Substantia nigra (tissue), 51 donors: ENCODE measurements at places on chromosomes 12 and 14.

- no peak for DNase-seq
Measured at GRCh38 chr12:66629138-66629870, 49.6 kb downstream of the GRIP1 start.

- no peak for DNase-seq
Measured at GRCh38 chr14:67668559-67668958, 5.9 kb downstream of the VTI1B start.

DNA sequence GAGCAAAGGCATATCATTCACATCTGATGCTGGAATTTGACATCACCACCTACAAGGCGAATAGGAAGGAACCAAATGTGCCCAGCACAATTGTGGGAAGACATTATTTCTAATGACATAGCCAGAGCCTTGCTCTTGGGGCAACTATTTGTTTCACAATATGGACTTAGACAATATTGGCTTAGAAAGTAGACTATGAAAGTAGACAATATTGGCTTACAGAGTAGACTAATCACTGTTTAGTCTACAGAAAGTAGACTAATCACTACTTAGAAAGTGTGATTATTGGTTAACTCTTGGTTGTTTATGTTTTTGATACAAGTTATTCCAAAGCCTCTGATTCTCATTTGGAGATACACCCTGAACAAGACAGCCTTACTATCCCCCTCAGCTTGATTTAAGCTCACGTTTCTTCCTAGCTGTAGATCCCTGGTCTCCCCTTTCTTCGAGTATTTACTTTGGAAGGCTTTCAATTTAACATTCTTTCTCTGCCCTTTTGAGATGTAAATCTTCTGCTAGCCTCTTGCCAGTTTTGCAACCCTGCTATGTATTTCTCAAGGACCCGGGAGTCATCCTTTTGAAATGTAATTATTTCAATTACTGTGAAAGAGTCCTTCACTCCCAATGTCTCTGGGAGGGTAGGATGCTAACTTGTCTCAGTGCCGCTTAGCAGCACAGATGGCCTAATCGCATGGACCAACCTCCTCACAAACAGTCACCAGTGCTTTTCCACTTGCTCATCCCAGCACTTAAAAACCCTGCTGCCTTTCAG lies 843.2 kb downstream of the GALC start:
- DNase-seq, result no peak

DNA sequence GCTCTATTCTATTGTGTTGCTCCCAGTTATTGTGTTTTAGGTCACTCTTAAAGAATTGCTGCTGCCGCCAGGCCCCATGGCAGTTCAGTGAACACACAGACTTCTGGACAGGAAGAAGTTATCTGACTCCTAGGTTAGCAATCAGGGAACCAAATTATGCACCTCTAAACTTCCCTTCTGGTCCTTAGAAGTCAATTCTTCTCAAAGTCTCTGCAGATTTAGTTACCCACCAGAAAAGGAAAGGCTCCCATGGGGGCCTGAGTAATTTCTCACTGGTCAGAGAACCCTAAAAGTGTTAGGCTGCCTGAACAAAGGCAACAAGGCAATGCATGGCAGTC lies 10.0 kb downstream of the EMP1 start:
- DNase-seq, result no peak

GRCh38 chr12:3179731-3180130 lies 102.6 kb downstream of the TSPAN9 start:
- DNase-seq, result no peak

GRCh38 chr12:32126720-32127119 lies 20.1 kb downstream of the BICD1 start:
- no peak for DNase-seq

DNA sequence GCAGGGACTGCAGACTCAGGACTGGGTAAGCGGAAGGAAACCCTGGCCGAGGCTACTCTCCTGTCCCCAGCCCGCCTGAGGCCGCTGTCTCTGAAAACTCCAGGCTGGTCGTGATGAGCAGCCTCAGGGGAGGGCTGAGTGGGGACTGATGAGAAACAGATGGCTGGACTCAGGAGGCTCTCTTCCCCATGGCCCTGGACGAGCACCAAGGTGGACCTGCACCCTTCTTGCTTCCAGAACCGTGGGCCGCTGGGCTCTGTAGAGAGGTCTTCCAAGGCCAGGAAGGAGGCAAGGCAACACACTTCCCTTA lies 1.1 kb downstream of the TEX22 start:
- no peak for DNase-seq

DNA sequence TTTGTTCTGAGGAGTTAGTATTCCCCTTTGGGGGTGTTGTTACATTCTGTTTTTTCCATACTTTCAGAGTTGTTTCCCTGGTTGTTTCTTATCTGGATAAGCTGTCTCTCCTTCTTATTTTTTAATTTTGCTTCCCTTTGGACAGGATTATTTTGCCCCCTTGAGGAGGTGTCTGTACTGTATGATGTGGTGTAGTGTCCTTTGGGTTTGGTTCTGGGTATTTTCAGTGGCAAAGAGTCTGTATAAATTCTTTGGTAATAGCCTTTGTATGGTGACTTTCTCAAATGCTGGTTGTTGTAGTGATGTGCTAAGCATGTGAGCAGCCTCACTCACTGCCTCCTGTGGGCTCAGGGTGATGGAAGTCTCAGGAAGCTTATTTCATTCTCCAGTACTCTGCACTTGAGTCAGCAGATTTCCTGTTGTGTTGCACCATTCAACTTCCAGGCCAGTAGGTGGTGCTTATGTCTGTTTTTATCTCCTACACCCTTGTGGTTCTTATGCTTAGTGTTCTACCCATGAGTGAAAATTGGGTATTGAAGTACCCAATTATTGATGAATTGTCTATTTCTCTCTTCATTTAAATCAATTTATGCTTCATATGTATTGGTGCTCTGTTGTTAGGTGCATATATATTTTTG lies 103.3 kb upstream of the PMCH start:
- DNase-seq, result no peak

DNA sequence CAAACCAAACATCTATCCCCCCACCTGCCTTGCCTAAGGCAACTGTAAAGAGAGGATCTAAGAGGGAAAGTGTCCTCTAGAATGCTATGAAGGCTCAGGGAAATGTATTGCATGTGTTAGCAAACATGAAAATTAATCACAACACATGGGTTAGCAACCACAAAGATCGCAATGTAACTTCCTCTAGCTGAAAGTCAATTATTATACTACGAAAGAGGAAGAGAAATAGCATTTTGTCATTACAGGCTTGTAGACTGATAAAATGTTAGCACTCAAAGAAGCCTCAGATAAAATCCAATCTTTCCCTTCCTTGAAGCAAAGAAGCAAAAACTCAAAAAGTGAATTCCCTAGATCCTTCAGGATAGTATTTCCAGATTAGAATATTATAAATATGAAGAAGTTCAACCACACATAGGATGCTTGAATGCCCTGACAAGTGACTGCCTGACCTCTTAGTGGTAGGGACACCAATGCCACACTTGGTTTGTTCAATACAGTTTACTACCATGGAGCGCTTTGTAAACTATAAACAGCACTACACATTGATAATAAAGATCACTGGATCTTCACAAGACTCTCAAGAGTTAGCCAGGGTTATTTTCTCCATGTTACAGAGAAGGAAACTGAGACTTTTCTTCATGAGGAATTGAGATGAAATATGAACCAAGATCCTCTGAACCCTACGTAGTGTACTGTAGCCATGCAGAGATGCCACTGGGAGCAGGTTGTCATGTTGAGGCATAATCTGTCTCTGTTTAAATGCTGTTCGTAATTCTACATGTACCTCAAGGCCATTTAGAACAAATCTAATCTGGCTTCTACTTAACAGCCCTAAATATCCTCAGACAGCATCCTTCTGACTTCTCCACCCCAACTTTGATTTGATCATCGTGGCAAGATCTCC lies 100.7 kb downstream of the ITPR2 start:
- no peak for DNase-seq

GRCh38 chr12:100359822-100360221 lies 2.9 kb downstream of the SLC17A8 start:
- DNase-seq, result no peak

- no peak for DNase-seq
Measured at GRCh38 chr14:72478471-72478893, 415.4 kb downstream of the DPF3 start.

GRCh38 chr12:54680374-54680773 lies 32.2 kb upstream of the DCD start:
- DNase-seq, result no peak

DNA sequence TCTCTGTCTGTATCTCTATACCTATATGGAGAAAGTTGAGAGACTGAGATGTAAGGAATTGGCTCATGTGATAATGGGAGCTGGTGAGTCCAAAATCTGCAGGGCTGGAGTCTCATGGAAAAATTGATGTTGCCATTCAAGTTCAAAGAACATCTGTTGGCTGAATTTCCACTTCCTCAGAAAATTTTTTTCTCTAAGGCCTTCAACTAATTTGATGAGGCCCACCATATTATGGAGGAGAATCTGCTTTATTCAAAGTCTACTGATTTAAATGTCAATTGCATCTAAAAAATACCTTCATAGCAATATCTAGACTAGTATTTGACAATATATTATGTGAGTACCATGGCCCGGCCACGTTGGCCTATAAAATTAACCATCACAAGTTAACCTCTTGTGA lies 261.4 kb downstream of the VRK1 start:
- DNase-seq, result no peak

DNA sequence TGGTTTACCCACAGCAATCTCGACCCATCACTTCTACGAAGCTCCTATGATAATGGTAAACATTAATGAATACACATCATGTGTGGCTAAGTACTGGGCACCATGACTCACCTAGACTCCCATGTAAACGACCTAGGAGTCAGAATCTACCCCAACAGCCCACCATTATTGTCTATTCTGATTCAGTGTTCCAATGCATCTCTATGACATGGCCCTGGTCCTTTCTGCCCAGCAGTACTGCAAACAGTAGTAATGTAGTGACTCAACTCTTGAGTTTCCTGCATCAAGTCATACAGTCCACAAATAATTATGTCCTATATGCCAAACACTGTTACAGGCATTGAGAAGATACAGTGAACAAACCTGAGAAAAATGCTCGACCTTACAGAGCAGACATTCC lies 14.6 kb downstream of the GTF2A1 start:
- DNase-seq, result no peak

DNA sequence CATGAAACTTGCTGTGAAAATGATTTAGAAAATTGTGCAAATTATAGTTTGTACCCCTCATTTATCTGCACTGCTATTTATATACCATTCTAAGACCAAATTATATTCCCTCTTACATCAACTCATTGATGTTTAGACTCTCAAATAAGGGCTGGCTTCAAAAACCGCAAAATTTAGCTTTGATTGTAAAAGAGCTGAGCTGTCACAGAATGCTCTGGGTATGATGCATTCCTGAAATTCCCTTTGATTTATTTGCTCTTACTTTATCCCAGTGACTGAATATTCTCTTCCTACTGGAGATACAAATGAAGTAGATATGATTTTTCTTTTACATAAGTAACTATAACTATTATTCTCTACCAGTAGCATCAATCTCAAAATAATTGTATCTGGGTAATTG lies 78.0 kb upstream of the TMTC2 start:
- no peak for DNase-seq

- no peak for DNase-seq
Measured at GRCh38 chr12:41089438-41089837, 98.7 kb upstream of the PDZRN4 start.

DNA sequence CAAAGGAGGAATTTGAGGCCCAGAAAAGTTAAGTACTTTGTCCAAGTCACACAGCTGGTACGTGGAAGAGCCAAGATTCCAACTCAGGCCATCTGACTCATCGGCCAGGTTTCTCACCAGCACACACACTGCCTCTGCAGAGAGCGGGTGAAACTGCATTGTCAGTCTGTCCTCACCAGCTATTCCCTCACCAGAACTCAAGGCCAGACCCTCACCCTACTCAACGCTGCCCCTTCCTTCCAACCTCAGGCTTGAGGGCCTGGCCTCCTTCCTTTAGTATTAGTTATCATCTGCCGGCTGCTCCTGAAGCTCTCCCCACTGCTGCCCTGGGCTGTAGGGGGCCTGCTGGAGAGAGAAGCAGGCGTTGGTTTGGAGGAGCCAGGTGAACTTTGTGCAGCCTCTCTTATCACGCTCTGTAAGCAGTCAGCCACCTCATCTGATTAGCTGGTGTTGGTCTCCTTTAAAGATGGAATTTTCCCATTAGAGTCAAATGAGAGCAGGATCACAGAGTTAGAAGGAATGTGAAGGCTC lies 16.6 kb upstream of the PLEK2 start:
- DNase-seq, result no peak

GRCh38 chr12:76055393-76055792 lies 23.8 kb upstream of the PHLDA1 start:
- no peak for DNase-seq

- DNase-seq, result no peak
Measured at GRCh38 chr12:110012137-110012536, 12.9 kb downstream of the ANKRD13A start.

DNA sequence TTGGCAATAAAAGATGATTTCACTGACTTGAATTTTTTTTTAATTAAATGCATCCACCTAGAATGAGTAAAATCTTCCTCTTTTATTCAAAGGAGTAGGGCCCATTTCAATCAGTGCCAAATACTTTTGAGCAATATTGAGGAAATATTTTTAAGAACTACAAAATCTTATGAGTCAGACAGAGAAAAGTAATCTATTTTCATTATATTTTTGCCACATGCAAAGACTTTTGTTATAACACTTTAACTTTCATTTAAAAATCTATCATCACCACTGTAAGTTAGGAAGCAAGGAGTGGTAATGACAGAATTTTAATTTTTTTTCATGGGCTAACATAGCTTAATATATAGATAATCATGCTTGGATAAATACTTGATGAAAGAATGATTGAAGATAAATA lies 345.2 kb upstream of the KITLG start:
- DNase-seq, result no peak

GRCh38 chr12:67358781-67359338 lies 89.7 kb downstream of the CAND1 start:
- DNase-seq, result no peak

DNA sequence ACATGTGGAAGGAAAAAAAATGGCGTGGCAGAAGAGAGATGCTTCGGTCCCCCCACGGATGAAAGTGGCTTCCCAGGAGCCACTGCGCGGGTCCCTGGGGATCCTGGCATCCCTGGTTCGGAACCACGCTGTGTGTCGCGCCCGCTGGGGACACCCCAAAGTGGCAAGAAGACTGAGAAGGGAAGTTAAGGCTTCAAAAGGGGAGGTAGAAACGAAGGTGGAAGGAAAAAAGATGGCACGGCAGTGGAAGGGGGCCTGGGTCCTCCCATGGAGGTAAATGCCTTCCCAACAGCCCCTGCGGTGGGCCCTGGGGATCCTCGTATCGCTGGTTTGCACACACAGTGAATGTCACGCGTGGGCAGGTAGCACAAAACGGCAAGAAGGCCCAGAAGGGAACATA lies 281.7 kb downstream of the ALG10 start:
- DNase-seq, result no peak

GRCh38 chr12:28602786-28603185 lies 412.5 kb downstream of the CCDC91 start:
- no peak for DNase-seq
